ENCODE measurements at places on chromosomes 4 and X.

- DNase-seq, result no peak
These were observed 129.6 kb upstream of the QRFPR start for GRCh38 chr4:121510341-121510874.

DNA sequence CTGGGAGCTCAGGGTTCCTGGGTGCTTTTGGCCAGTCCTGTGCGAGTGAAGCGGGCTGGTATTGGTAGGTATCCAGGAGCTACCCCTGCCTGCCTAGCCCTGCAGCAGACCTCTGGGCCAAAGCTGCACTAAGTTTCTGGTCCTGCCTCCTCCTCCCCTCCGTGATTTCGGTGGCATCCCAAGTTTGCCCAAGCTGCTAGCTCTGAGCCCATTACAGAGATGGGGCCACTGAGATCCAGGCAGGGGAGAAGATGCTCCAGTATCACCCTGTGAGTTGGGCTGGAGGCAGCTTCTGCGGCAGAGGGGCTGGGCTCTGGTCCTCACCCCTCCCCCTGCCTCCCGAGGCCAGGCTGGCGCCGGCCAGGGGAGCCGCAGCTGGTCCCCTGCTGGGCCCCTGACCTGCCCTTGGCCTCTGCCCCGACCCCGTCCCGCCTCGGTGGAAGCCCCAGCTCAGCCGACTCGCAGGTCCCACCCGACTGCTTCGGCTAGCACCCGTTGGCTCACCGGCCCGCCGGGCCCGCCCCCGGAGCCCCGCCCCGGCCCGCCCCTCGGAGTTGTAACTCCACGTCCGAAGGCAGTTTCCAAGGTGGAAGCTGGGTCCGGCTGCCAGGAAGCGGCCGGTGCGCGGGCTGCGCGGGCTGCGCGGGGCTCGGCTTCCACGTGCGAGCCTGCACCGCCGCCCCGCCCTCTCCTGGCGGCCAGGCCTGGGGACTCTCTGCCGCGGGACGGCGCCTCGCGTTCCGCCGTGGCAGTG is at the start of gene DUSP9:
DUSP9 (plus strand) TSS at position 584 of the 754 bp plus-strand sequence. CDS start 751 bp downstream, outside the sequence.
- DNase-seq, result peak; percentile 87

GRCh38 chrX:9519546-9520216 is 54.8 kb downstream of the TBL1X start:
- DNase-seq, result no peak

DNA sequence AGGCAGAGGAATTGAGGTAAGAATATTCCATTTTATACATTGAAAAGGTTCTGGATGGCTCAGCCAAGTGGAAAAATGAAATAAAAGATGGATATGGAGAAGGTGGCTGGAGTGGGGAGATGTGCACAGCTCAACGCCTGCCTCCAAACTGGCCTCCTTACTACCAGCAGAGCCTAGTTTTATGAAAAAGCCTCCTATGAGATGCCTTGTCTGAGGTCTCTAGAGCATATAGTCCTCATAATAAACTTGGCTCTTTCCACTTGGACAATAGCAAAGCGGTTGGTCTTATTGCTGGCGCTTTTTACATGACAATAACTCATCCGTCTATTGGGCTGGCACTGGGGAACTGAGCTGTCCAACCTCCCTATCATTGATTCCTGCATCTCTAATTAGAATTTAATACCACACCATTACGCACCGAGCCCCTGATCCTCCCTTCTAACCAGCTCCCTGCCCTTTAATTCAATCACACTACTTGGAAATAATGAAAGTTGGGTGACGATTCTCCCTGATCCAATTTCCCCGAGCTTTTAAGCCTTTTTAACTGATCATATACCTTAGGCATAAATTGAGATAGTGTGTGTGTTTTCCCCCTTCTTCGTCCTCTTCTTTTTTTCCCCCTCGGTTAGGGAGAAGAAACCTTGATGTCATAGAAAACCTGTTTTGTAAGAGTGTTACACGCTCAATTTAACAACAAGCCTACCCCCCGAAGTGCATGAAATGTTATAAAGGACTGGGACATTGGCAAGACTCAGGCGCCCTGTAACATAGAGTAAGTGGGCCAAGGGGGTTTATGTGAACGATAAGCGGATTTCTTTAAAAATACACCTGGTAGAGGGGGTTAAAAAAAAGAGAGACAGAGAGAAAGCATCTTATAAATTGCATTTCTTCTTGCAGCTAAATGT is at the start of gene PHOX2B:
PHOX2B (minus strand) TSS at position 155 of the 905 bp plus-strand sequence; CDS start at position 40, 115 bp downstream.
- no peak for DNase-seq

GRCh38 chr4:158912390-158912789 is 143.6 kb downstream of the FNIP2 start:
- no peak for DNase-seq

- no peak for DNase-seq
These were observed 198.1 kb upstream of the PUDP start for GRCh38 chrX:7346021-7346420.

DNA sequence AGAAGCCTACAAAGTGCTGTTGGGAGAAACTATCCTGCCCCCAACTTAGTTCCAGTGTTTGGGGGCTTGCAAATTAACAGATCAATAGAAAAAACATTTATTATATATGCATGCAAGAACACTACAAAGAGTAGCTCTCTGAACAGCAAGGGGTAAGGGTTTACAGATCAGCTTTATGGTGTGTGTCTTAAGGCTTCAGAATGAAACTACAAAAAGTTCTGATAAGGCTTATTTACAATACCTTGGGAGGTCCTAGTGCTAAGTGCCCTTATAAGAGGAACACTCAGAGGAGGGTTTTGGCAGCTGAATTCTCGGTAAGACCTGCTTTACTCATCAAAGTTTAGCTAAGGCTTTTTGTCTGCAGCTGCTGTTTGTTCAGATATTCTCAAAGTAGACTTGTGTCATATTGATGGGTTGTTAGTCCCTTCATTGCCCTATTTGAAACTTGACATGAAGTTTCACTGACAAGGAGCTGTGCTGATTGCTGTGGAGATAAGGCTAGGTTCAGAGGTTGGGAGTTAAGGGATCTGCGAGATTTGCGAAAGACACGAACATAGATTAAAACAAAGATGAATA is 7.7 kb downstream of the ERVMER34-1 start:
- no peak for DNase-seq

DNA sequence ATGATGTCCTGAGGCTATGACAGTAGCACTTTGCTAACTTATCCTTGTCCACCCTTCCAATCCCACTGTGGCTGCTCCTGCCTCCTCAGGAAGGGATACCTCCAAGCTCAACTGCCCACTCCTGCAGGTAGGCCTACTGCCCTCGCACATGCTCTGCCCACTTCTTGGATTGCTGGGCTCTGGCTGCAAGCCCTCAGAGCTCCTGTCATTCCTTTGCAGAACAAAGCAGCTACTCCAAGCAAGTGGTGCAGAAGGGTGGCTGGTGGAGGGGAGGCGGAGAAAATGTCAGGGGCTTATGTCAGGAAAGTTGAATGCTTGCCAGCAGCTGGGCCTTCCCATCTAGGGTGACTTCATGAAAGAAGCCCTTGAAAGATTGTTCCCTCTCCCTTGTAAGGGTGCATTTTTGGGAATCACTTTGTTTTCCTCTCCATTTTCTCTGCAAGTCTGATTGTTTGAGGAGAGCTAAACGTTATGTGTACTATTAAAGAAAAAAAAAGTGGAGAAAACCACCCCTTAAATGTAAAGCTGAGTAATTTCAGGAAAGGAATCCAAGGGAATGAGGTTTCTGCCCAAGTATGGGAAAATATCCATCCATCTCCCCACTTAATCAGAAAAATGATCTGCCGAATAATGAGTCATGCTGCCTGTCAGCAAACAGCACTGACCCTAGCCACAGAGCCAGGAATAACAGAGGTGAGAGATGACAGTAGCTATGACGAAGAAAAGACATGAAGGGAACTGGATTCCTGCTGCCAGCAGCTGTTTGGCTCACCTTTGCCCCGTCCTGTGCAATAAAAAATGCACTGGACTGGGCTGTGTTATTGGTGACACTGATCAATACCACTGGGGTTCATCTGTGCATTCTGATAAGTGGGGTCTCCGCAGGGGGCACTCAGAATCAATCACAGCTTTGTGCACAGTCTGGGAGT is 102.0 kb downstream of the RTL5 start:
- no peak for DNase-seq

DNA sequence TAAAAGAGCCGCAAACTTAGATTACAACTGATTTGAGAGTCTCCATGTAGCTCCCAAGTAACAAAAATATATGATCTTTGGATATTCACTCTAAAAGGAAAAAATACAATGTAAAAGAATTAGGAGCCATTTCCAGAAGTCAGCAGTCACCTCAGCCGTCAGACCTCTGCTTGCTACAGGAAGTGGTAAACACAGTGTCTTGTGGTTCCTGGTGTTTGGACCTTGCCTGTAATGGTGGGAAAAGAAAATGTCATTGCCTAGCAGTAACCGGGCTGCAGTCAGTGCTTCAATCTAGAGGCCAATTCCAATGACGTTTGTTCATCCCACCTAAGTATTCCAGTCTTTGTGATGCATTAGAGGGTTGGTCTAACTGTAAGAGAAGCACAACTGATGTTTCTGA is 28.9 kb upstream of the SMIM31 start:
- DNase-seq, result no peak

DNA sequence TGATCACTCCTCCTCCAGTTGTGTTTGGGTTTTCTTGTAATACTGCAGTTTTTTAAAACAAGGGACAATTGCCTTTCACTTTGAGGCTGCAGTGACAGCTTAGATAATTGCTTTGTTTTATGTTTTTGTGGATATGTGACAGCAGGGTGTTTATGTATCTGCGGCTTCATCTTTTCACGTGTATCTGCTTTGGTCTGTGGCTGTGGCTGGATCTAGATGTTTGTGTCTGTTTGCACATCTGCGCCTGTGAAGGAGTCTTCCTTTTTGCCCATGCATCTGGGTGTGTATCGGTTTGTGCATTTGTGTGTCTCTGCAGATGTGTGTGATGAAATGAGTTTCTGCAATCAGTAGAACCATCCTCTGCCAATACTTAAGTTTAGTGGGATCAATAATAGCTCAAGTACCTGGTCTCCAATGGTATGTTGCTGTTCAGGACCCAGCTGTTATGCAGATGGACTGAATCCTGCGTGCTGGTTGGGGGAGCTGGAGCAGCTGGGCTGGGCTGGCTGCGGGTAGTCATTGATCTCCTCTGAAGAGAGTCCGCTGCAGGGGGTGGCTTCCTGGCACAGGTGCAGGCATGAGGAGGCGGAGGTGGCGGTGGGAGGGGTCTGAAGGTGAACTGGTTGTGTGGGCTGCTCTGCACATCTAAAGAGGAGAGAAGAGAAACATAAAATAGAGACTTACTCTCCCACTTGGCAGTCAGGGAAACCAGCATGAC is 390.3 kb downstream of the SH2D1A start:
- peak; percentile 19 for DNase-seq

DNA sequence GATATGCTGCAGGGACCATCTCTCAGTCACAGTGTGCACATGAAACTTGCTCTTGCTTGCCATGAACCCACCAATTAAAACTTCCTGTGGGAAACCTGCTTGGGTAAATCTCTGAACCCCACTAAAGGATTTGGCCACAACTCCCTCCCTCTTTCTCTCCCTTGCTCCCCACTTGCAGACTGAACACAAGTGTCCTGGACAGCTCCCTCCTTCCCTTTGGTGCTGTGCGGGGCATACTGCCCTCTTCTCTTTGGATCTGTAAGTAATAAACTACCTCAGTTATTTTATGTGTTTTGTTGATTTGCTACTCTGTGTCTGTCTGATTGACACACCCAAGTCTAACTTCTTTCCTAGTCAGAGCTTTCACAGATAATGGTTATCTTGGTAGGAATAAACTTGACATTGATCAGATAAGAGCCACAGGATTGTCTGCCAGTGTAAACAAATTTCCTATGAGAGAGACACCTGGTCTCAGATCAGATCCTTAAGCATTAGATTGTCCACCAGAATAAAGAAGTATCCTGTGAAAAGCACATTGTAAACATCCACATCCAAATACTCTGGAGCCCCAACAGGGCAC is 41.8 kb downstream of the SULT1E1 start:
- no peak for DNase-seq

GRCh38 chr4:70225824-70226223 is at the start of gene FDCSP:
Gene FDCSP, plus strand, starts transcription at chr4:70226124. Its CDS starts 5,071 bp downstream, at chr4:70231195.
- no peak for DNase-seq

GRCh38 chr4:13413729-13414437 is 70.3 kb downstream of the RAB28 start:
- no peak for DNase-seq

- no peak for DNase-seq
These were observed 2.6 kb upstream of the BEX1 start for GRCh38 chrX:103066606-103067005.

DNA sequence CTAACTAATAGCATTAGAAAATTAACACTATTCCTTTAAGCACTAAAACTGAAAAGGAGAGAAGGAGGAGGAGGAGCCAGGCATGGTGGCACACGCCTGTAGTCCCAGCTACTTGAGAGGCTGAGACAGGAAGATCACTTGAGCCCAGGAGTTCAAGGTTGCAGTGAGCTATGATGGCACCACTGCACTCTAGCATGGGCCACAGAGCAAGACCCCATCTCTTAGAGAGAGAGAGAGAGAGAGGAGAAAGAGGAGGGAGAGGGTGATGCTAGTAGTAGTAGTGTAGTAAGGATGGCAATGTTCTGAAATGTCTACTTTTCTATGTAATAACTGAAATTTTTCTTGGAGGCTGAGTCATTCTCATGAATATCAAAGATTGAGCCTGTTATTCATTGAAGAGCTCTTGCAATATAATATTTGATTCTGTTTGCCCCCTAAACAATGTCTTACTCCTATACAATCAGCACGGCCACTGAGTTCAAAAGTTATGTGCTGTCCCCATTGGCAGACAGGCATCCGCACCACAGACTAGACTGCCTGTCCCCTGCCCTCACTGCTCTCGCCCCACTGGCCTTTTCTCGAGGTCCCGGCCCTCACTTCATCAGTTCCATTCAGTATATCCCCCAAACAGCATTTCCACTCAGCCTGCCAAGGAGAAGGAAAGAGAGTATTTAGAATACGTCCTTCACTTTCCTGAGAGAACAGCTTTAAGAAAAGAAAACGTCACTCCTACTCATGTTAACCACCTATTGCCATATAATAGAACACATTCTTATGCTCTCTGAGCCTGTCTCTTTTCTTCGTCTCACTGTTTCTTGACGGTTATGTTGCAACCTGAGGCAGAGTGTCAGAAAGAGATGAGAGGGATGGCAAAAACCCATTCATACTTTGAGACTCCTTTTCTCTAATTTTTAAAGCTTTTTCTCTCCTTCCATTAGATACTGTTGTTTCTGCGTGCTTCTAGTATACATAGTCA is 238.1 kb downstream of the PALLD start:
- no peak for DNase-seq

- no peak for DNase-seq
These were observed 16.0 kb upstream of the MID1 start for GRCh38 chrX:10636337-10636736.

GRCh38 chrX:132958091-132958703 is at the start of gene HS6ST2:
Gene HS6ST2, minus strand, starts transcription at chrX:132958629.
- peak; percentile 71 for DNase-seq

DNA sequence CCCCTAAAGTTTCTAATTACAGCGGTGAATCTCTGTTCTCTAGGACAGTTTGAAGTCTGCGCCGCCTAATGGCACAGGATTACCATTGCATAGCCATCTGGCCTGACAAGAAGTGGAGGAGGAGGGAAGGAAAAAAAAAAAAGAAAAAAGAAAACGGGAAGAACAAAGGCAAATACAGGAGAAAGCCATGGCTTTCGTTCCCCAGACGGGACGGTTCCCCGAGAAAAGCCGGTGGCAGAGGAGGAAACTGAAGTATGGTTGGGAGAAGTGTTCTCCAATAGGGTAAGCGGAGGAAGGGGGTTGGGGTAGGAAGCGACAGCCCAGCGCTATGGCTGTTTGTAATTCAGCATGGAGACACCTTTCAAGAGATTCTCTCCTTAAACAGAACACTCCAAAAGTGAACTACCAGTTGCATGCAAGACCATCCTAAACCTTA is 80.8 kb downstream of the HMGN5 start:
- DNase-seq, result peak; percentile 47

GRCh38 chrX:153551135-153551534 is 33.7 kb downstream of the ATP2B3 start:
- DNase-seq, result no peak
